ENCODE measurements at places on chromosomes 7 and 10. TPM values are rescaled to one million over a fixed set of nuclear protein-coding genes. Genes with fewer than 3 reads are reported as not detected.

Gene DNAJC12
- polyA plus RNA-seq, result not detected

Gene NKX6-2
- not detected for polyA plus RNA-seq

Gene EPHA1
- polyA plus RNA-seq, result 0.80 TPM

Gene TMEM178B
- polyA plus RNA-seq, result not detected

Gene NEUROG3
- not detected for polyA plus RNA-seq

Gene NOS3
- 2.0 TPM for polyA plus RNA-seq

Gene LIPJ
- not detected for polyA plus RNA-seq

Gene NODAL
- polyA plus RNA-seq, result not detected

Gene MYH16
- not detected for polyA plus RNA-seq

Gene DPYSL4
- not detected for polyA plus RNA-seq

Gene MORN4
- polyA plus RNA-seq, result 2.1 TPM

Gene CDH23
- not detected for polyA plus RNA-seq

Gene LBX1
- polyA plus RNA-seq, result not detected

Gene FRMPD2
- not detected for polyA plus RNA-seq

Gene SEMA3D
- not detected for polyA plus RNA-seq

Gene COL1A2
- not detected for polyA plus RNA-seq

Gene NXPH1
- not detected for polyA plus RNA-seq

Gene RAMP3
- not detected for polyA plus RNA-seq

Gene FKBP6
- polyA plus RNA-seq, result not detected

Gene OLAH
- polyA plus RNA-seq, result not detected

Gene ADAM8
- polyA plus RNA-seq, result 70.9 TPM

Gene CCDC3
- polyA plus RNA-seq, result not detected

Gene STEAP2
- not detected for polyA plus RNA-seq

Gene FMC1
- polyA plus RNA-seq, result 61.6 TPM

Gene WNT2
- not detected for polyA plus RNA-seq

Gene RPP38
- polyA plus RNA-seq, result 34.0 TPM

Gene HOXA2
- not detected for polyA plus RNA-seq

Gene OGDHL
- not detected for polyA plus RNA-seq

Gene OPALIN
- not detected for polyA plus RNA-seq

Gene MCM10
- polyA plus RNA-seq, result not detected

Gene ARHGAP22
- 0.64 TPM for polyA plus RNA-seq

Gene NSUN5
- polyA plus RNA-seq, result 58.4 TPM

Gene RBM20
- not detected for polyA plus RNA-seq

Gene CYP3A7
- polyA plus RNA-seq, result not detected

Gene AASS
- polyA plus RNA-seq, result 0.68 TPM
